Activated CD4-positive, alpha-beta T cell treated with anti-CD3 and anti-CD28 coated beads for 48 hours (primary cell): ENCODE measurements at places on chromosomes 4 and X.

GRCh38 chr4:163731071-163731470 is 236.6 kb downstream of the TMA16 start:
- DNase-seq, result no peak

- no peak for DNase-seq
These were observed 609.3 kb downstream of the FSTL5 start for GRCh38 chr4:161554372-161554990.

- DNase-seq, result no peak
These were observed 460.5 kb downstream of the CENPC start for GRCh38 chr4:67084783-67085182.

DNA sequence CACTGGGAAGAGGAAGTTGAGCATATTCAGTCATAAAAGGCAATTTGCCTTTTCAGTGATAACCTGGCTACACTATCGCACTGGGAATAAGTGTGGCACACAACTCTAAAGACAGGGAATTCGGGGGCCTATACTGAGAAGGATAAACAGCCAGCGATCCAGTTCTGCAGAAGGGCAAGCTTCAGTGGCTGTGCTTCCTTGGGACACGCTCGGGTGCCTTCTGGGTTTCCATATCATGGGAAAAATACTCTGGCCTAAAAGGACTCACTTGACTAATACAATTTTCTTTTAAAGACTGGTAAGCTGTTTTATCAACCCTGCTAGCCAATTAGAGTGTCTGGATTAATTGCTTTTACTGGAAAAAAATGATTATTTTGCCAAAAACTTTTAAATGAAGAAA is 58.5 kb downstream of the TENM3 start:
- DNase-seq, result no peak

DNA sequence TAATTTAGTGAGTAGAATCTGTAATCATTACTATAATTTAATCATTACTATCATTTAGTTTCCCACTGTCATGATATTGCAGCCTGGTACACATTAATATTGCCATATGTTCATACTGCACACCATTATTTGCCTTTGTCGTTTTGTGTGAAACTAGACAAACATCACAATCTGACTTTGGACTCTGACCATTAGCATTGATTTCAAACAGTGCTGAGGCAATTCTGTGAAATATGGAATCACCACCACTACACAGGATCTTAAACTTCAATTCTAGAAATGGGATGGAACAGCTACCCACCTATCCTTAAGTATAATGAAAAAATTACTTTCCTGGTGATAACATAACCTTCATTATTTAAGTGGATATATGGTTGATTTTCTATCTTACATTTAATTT is 98.3 kb downstream of the SORBS2 start:
- DNase-seq, result no peak

GRCh38 chr4:161949946-161950725 is 213.7 kb downstream of the FSTL5 start:
- no peak for DNase-seq

GRCh38 chr4:159540038-159540437 is 437.2 kb downstream of the RAPGEF2 start:
- DNase-seq, result no peak

DNA sequence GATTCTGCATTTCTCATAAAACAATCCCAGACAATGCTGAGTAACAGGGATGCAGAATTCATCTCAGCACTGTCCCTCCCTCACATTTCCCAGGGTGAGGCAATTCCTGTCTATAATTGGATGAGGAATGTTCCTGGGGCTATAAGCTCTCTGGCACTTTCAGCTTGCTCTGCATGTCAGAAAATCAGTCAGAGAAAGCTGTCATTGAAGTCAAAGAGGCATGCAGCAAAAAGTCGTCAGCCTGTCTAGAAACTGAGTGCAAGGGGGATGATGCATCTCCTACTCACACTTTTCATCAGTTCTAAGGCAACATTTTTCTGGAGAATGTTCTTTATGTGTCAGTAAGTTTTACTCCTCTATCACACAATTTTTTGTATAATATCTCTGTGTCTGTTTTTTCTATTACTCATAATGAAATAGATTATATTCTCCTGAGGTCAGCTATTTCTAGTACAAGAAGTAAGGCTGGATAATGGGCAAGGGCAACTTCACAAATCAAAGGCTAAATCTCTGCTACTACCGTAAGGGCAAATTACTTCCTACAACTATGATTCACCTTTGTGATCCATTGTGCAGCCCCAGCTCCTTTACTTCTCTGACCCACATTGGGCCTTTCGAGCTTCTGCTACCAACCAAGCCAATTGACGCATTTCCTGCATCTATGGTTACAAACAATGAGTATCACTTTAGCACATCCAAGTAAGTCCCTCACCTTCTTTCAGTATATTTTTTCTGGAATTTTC is 56.0 kb downstream of the TASL start:
- no peak for DNase-seq

DNA sequence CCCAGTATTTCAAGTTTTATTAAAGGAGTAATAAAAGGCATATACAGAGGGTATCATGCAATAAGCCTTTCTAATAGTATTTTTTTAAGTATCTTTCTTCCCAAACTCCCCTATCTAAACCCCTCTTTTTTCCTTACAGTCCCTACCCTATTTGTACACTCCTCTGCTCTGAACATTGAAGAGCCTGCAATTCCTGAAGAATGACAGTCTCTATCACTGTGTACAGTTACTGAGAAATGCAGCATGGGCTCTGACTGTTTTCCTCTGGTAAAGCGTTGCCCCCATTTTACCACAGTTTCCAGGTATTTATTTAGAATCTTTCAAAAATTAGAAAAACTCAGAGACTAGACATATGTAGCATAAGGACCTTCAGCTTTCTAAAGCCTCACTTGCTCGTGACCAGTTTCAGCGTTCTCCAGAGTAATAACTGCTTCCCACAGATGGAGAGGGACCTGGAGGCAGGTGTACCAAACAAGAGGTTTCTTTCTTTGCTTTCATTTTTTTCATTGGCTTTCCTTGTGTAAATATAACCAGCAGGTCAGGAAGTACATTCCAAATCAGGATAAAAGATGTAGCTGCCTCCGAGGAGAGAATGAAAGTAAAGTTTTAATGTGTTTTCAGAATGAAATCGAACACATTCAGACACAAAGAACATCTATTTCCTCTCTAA is 230.8 kb downstream of the CFAP299 start:
- no peak for DNase-seq

- no peak for DNase-seq
These were observed 45.6 kb downstream of the GPC3 start for GRCh38 chrX:133939655-133940302.

DNA sequence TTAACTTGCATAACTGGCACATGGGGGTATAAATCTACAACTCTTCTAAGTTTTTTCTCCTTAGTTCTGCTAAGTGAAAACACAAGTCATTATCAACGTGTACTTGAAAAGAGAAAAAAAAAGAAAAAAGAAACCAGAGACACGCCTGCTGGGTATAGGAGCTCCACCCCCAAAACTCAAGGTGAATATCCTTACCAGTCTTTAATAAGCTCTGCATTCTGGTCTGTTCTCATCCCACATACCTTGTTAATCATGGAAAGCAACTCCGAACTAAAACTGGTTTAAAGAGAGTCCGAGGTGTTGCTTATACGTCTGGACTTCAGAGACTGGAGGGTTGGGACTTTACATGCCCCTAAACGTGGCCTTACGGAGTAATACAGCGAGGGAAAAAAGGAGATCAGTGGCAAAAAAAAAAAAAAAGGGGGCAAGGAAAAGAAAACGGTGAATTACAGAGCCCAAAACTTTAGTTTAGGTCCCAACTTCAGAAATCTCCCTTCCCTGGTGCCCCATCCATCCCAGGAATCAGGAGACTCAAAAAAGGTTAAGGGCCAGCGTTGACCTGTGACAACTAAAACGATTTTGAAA is 1.0 kb downstream of the PGRMC2 start:
- no peak for DNase-seq

DNA sequence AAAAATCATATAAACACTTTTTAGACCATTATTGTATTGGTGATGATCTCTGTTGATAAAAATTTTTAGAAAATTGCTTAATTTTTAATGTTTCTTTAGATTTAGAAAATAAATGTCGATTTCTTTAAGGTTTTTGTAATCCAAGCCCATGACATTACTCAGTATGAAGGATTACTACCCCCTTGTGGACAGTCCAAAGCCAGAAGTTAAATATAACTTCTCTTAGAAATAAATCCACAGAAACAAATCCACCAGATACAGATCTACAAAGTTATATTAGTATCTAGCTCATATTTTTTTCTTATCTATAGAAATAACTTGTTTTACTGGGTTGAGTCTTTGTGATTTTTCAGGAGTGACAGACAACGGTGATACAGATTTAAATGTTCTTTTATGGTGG is 18.9 kb downstream of the TIFA start:
- no peak for DNase-seq

GRCh38 chrX:31038575-31039326 is 33.1 kb downstream of the FTHL17 start:
- peak; percentile 18 for DNase-seq

DNA sequence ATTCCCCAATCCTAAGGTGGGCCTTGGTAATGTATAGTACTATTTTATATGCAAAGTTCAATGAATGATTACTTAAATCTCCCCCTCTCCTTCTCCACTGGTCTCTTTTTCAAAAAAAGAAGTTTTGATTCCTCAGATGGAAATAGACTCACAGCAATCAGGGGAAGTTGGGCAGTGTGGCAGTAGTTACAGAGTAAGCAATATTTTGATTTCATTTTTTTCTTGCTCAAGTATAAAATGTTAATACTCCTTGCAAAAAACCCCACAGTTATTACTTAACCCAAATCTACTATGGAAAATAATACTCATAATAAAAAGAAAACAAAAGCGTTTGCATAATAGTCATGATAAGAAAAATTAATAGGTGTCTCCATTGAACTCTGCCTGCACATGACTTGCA is 56.9 kb upstream of the CXCL8 start:
- DNase-seq, result no peak

DNA sequence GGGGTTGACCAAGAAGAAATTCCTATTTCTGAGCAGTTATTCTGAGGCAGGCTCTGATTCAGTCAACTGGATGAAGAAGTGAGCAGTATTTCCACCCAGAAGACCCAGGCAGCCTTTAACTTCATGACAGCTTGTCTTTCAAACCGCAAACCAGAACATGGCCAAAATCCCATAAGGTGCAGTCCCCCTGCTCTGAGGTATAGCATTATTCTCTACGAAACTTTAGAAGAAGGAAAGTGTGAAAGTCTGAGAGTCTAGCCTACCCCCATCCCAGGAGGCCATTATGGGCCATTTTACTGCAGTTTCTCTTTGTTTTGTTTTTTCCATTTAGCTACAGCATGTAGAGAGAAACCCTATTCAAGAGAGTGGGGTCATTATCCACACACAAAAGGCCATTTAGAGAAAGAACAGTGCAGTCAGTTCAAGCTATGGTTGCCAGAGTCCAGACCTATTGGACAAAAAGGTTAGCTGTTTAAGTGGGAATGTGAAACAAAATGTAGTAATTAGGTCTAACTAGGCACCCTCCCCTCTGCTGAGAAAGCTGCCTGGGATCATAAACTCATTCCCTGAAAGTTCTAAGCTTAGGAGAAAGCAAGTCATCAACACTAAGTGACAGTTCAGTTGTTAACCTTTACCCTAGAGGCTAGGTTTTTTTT is 52.1 kb upstream of the RASGEF1B start:
- DNase-seq, result no peak

DNA sequence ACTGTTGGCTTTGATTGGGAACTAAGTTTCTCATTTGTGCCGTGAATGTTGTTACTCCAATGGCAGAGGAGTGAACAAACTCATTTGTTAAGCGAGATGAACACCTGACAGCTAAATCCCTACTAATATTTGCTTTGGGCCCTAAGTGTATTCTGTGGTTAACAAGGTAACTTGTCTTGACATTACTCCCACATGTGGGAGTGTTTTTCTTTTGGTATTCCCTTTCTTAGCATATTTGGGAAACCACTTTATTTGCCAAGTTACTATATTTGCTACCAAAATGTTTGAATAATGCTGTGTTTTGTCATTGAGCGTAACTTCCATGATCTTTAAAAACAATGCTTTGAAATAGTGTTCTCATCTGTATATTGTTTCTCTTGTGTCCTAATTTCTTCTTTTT is 82.5 kb downstream of the ARHGAP10 start:
- no peak for DNase-seq

- no peak for DNase-seq
These were observed 675.1 kb downstream of the GRXCR1 start for GRCh38 chr4:43567644-43568043.

- peak; percentile 28 for DNase-seq
These were observed 85.4 kb downstream of the GPRIN3 start for GRCh38 chr4:89222170-89222569.

DNA sequence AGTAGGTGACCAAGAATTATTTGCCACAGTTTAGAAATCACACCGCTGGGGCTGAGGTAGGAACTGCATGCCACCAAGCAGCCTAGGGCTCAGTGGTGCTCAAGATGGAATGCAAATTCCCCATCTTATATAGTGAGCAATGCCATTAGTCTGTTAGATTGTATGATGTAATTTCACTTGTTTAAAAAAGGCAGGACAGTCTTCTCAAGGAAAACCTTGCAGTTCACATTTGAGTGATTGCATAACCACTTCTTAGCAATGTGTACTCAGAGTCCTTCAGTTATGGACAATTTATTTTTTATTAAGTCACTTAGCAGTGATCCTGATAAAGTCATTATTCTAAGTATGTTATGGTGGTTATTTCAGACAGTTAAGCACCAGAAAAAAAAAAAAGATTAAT is 142.9 kb upstream of the SFRP2 start:
- DNase-seq, result no peak

DNA sequence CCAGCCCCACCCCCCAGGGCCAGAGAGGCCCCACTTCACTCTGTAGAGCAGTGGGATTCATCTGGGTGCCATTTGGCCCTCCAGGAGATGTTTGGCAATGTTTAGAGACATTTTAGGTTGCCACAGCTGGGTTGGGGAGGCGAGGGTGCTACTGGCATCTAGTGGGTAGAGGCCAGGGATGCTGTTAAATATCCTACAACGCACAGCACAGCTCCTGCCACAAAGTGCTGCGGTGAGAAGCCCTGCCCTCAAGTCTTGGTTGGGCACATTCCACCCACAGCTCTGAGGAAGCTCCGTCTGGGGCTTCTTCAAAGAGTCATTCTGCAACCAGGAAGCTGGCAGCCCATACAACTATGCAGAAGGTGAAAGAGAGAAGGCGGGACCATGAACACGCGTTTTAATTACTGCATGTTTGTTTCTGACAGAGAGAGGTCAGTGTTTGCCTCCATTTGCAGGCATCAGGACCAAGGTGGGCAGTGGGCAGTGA is 48.1 kb upstream of the FAM9C start:
- DNase-seq, result peak; percentile 80
